ENCODE measurements at places on chromosomes 7 and 10. TPM values are rescaled to one million over a fixed set of nuclear protein-coding genes. Genes with fewer than 3 reads are reported as not detected.

GOLGA7B gene
- 12.6 TPM for total RNA-seq

HPS1 gene
- total RNA-seq: 95.5 TPM

EXOC4 gene
- 76.7 TPM for total RNA-seq

ANKRD1 gene
- not detected for total RNA-seq

NYAP1 gene
- total RNA-seq: 0.23 TPM

RNLS gene
- total RNA-seq: 1.2 TPM

Data from activated CD4-positive, alpha-beta T cell treated with anti-CD3 and anti-CD28 coated beads, Interleukin-2, amount 10 ng/mL, durations not matched to agents 7 days and 5 days (primary cell).